ENCODE measurements at places on chromosomes 13 and 19.

DNA sequence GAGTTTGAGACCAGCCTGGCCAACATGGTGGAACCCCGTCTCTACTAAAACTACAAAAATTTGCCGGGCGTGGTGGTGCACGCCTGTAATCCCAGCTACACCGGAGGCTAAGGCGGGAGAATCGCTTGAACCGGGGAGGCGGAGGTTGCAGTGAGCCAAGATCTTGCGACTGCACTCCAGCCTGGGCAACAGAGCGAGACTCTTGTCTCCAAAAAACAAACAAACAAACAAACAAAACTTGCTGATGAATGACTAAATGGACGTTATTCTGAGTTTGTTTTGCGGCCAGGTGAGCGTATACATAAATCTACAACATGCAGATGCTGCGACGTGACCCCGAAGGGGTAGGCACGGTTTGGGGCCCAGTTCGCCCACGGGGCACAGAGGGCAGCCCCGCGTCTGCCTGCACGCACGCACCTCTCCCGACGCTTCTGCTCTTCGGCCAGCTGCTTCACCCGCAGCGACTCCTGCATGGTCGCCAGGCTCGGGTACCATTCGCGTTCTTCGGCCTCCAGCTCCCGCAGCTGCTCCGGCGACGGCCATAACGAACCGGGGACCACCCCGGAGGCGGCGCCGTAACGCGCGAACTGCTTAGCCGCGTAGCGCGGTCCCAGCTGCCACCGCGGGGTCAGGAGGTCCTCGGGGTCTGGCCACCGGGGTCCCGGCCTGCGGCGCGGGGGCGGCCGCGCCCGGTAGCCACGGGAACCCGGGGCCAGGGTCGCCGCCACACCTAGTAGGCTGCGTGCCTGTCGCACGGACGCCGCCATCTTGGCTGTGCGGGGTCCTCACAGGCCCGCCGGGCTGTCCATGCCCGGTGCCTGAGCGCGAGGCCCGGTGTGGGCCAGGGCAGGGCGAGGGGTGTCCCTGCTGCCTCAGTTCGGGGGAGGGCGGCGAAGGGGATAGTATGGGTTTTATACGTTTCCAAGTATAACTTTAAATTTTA, at the start of gene GADD45GIP1:
Gene GADD45GIP1, minus strand, starts transcription at position 778 of the 943 bp plus-strand sequence. Its CDS starts 11 bp downstream, at position 767.
- DNase-seq, result peak; percentile 83

DNA sequence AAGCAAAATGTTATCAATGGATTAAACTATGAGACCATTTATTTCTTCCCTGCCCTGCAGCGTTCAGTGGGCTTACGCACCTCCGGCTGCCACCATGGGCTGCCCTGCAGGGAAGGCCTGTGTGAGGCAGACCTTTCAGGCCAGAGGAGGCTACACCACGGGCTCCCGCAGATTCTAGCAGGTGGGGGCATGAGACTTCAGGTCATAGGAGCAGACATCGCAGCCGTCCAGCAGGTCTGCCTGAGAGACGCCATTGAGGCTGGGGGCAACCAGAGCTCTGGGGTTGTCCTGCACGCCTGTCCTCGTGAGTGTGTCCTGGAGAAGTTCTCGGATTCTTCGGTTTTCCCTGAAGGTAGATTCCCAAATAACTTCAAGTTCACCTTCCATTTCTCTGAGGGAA, 9.4 kb upstream of the SLC7A9 start:
- no peak for DNase-seq

DNA sequence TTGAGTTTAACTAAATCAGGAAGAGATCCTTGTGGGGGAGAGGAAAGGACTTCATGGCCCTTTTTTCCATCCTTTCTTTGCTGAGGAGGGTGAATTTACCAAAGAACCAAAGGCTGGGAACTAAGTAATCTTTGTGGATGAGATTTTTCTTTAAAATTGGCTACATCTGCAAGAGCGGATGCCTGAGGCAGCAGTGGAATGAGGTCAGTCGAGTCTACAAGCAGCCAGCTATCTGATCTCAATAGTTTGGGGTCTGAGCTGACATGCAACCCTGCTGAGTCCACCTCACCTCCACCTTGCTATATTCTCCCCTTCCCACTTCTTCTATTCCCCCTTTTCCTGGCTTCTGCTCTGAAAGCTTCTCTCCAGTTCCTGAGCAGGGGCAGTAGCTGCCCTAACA, 3.6 kb upstream of the DNAJC15 start:
- no peak for DNase-seq

DNA sequence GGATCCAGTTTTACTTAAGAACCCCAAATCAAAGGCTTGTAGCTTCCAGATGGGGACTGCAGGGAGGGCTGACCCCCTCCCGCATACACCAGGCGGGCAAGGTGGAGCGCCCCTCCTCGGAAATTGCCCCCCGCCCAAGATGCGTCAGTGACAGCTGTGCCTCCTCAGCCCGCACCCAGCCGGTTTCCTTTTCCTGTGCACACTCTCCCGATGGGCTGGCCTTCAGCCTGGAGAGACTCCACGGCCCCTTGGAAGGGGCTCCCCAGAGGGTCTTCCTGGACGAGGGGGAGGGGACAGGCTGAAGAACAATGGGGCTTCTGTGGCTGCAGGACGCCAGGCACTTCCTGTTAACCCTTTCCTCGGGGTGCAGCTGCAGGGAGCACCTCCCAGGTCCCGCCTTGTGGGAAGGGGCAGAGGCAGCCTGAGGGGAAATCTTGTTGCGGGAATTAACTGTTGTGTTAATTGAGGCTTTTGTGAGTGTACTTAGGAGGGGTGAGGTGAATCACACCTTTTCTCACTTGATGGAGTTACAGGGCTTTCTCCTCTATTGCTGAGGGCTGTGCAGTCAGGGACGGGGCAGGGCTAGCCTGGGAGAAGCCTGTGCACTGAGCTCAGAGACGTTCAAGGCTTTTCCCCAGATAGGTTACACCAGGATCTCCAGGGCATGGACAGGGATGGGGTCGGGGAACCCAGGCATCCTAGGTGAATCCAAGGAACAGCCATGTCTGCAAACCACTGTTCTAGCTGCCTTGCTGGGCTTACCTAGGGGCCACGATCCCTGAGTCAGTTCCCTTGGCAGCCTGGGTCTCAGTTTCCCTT, 14.3 kb downstream of the IER2 start:
- peak; percentile 50 for DNase-seq

DNA sequence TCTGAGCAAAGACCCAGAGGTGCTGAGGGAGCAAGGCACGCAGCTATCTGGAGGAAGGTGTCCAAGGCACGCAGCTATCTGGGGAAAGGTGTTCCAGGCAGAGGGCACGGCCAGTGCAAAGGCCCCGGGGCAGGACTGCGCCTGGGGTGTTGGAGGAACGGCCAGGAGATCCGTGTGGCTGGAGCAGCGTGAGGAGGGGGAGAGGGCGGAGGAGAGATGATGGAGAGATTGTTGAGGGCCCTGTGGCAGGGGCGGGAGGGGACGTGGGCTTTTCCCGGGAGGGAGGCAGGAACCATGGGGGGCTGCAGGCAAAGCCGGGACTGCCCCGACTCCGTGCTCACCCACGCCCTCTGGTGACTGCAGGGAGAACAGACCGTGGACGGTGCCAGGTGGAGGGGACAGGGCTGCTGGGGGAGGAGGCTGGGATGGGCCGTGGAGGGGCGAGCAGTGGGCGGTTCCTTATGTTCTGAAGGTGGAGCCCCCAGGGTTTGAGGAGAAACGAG, 13.3 kb upstream of the MISP start:
- peak; percentile 58 for DNase-seq

DNA sequence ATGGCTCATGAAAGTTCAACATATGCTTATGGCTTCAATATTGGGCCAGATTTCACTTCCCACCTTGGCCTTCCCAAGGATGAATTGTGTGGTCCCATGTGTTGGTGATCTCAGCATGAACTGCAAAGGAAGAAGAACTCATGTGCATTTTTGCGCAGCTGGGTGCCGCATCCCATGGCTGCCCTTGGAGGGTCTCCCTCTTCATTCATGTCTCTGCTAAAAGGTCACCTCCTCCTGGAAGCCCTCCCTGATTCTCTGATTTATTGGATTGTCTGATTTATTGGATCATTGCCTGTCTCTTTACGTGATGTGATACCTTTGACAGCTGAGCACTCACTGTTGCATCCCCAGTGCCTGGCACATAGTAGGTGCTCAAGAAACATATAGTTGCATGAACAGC, 1.7 kb upstream of the CYP4F8 start:
- no peak for DNase-seq

DNA sequence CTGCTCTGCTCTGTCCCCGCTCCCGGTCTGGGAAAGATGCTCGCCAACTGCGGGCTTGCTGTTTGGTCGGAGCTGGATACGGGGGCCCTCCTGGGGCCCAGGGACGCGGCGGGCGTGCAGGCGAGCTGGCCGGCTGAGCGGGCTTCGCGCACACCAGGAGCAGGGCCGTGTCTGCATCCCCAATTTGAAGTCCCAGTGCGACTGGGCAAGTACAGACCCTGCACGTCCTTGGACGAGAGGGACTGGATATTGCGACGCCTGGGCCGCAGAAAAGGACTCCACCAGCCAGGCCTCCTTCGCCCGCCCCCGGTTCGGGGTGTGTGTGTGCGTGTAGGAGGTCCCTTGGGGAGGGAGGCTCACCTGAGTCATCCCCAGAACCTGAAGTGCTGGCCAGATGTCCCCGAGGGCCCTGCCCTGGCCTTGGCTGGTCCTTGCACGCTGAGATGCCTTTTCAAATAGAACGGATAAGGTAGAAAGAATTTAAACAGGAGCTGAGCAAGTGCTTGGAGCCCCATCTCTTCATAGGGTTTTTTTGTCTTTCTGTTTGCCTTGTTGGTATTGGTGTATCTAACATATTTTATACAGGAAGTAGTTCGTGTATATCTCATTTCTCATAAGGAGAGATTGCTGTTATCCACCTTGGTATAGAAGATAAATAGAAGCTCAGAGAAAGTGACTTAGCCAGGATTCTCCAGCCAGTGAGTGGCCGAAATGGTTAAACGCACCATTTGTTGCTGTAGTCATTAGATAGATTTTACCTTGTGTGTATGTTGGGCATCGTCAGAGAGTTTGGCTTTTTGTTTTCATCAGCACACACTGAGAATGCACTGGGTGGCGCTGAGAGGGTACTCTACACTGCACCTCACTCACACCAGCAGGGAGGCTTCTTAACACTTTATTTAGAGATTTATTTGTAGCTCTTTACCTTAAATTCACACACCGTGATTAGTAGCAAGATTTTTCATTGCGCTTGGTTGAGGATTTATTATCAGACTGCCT, 1.1 kb downstream of the NAXD start:
- peak; percentile 31 for DNase-seq

DNA sequence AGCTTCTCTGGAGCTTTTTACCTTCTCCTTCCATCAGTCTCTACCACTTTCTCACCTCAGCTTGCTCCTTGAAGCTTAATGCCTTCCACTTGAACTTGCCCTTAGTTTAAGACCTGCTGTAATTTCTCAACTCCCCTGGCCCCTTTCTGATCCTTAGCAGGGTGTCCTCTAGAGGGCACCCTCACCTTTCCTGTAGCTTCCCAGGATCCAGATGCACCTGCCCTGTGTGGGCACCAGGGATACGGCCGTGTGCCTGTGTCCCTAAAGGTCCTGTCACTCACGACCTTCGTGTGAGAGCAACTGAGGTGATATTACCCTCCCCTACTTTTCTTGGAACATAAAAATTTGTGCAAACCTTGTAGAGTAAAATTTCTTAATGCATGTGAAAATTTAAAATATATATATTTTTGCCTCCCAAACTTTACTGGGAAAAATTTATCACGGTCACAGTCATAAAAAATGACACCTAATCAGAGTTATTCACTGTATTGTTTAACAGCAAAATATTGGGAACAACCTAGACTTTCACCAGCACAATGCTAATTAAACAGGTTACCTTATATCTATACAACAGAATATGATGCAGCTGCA, 46.4 kb downstream of the PSG3 start:
- DNase-seq, result no peak

GRCh38 chr13:43608400-43609137, 178.2 kb downstream of the ENOX1 start:
- no peak for DNase-seq

- DNase-seq, result no peak
Measured at GRCh38 chr13:22316494-22317025, 645.7 kb downstream of the FGF9 start.

GRCh38 chr13:35477386-35477946, 977 bp upstream of the MAB21L1 start:
- no peak for DNase-seq

DNA sequence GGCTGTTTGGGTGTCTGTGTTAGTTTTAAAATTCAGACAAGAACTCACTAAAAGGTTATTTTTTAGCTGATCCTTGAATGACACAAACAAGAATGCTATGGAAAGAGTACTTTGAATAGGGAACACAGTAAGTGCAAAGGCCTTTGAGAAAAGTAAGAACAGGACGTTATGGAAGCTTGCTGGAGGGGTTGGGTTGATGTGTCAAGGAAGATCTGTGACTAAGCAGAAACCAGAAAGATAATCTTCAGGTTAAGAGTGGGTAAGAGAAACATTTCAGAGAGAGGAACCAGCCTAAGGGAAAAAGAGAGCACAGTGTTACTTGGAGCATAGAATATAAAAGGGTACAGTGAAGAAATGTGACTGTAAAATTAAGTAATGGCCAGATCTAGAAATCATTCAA, 41.2 kb upstream of the TRPC4 start:
- no peak for DNase-seq

DNA sequence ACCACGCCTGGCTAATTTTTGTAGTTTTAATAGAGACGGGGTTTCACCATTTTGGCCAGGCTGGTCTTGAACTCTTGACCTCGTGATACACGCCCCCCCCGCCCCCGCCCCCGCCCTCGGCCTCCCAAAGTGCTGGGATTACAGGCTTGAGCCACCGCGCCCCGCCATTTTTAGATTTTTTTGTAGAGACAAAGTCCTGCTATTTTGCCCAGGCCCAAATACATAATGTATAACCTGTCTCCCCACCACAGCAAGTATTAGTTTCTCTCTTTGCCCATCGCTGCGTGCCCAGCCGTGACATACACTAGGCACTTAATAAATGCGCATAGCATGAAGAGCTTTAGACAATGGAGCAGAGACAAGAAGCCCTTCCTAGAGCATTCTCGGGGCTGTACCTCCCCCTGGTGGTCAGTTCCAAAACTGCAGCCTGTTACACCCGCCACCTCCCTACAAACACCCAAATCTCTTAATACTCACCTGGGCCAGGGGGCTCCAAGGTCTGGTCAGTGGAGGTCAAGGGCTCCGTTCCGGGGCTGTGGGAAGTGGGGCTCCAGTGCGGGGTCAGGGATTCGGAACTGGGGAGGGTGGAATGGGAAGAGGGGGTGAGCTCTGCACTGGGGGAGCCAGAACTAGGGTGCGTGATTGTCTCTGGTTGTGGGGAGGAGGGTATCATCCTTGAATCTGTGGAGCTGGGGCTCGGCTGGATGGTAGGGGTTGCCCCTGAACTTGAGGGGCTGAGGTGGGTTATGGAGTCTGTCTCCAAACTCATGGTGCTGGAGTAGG, 22.5 kb downstream of the IQCN start:
- peak; percentile 85 for DNase-seq

GRCh38 chr13:100789481-100789880, 114.9 kb upstream of the TMTC4 start:
- no peak for DNase-seq
